GM04504 (cell line): ENCODE measurements at places on chromosomes 4 and X.

GRCh38 chr4:6493658-6494304 is 21.4 kb upstream of the PPP2R2C start:
- no peak for DNase-seq

DNA sequence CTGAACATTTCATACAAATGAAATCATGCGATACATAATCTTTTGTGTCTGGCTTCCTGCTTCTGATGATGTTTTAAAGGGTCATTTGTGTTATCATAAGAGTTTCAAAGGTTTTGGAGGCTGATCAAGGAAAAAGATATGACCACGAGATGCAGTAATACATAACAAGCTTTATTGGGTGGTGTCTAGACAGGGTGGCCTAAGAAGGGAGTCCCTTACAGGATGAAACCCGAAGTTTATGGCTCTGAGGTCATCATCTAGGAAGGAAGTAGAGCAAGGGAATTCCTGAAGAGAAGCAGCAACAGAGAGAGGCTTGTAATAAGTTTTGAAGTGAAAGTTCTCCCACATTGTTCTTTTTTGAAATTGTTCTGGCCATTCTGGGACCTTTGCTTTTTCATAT is 40.8 kb upstream of the SOD3 start:
- no peak for DNase-seq

- DNase-seq, result no peak
These were observed 691 bp downstream of the MAGED1 start for GRCh38 chrX:51893931-51894696.

DNA sequence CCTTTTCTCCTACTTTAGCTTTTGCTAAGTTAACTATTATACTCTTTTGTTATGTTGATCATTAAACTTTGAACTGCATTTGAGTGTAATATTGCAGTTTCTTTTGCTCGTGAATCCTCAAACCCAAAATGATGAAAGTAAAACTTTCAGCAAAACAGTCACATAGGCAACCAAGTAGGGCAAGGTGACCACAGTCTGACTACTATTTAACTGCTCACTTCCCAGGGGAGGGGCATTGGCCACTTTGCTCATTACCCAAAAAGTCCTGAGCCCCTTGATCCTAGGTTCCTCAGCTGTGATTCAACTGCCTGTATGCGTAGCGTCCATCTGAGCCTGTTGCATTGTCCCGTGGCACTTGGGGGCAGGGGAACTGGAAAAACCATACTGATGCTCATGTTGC is 17.0 kb downstream of the RBMX2 start:
- no peak for DNase-seq

GRCh38 chr4:74323663-74324062 is 15.4 kb downstream of the EPGN start:
- DNase-seq, result no peak

GRCh38 chr4:48620093-48620492 is 130.0 kb downstream of the ZAR1 start:
- no peak for DNase-seq

- no peak for DNase-seq
These were observed 27.0 kb downstream of the GPM6A start for GRCh38 chr4:175784986-175785525.

GRCh38 chrX:107718156-107718621 is 57.4 kb downstream of the TSC22D3 start:
- peak; percentile 60 for DNase-seq

DNA sequence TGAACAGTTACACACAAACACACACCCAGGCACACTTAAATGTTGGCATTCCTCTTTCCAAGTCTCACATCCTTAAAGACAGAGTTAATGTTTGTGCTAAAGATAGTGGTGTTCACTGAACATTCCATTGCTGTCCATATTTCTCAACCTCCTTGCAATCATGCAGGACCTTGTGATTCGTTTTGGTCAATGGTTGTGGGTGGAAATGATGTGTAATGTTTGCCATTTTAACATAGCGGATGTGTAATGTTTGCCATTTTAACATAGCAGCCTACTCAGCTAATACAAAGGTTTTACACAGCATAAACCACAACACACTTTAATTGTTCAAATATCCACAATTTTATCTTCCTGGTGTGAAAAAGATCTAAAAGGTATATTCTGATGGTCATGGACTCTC is 93.9 kb downstream of the CEP44 start:
- DNase-seq, result no peak

- no peak for DNase-seq
These were observed 36.2 kb downstream of the ZFP42 start for GRCh38 chr4:188031751-188032150.

DNA sequence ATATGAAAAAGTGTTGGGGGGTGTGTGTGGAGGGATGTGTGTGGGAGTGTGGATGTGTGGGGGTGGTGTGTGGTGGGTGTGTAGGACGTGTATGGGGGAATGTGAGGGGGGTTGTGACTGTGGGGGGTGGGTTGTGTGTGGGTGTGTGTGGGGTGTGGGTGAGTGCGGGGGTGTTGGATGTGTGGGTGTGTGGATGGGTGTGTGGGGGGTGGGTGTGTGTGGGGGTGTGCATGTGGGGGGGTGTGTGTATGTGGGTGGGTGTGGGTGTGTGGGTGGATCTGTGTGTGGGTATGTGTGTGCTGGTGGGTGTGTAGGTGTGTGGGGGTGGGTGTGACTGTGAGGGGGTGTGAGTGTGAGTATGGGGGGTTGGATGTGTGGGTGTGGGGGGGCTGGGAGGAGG is 47.8 kb downstream of the KDR start:
- DNase-seq, result no peak

DNA sequence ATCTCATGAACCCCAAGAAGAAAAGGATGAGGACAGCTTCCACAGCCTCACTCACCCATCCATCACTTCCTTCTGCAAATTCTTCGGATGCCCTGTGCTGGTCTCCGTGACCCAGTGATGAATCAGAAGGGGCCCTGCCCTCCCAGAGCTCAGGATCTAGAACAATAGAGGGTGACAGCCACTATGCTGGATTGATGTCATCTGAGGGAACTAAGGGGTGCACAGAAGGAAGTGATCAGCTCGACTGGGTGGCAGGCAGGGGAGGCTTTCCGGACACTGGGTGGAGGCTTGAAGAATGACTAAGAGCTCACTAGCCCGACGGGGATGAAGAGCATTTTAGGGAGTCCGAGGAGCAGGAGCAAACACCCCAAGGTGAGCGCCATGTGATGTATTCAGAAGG is 1.4 kb upstream of the ZNF185 start:
- no peak for DNase-seq

GRCh38 chrX:138014577-138014976 is 448.6 kb downstream of the ZIC3 start:
- DNase-seq, result no peak

DNA sequence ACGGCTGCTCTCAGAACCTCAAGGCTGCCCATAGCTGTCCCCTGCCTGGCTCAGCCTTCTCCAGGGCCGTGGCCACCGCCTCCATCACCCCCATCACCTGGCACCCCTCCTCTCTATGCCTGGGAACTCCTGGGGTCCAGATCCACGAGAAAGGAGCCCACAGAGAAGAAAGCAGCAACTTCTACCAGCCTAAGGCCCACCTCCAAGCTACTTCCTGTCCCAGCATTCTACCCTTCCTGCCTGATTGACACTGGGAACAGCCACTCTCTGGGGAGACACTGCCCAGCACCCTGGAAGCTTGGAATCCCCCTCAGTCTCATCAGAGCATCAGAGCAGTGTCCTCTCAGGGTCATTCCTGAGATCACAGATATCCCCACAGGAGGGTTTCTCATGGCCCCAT is 36.9 kb upstream of the PROM1 start:
- DNase-seq, result no peak

GRCh38 chr4:186887291-186887700 is 163.6 kb upstream of the FAT1 start:
- DNase-seq, result no peak

DNA sequence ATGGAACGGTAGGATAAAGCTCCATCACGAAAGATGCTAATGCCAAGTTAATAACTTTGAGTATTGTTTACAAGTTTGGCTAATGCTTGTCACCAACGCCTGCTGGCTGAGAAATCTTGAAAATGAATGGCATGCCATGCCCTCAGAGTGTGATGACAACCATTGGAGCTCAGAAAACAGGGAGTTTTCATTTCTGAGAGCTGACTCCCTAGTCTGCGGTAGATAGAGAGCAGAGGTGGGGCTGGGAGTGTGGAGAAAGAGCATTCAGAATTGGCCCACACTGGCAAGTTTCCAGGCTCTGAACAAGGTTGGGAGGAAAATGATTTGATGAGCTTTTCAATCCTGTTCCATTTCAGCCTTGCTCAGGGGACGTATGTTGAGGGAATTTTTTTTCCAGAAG is 183.9 kb downstream of the CPEB2 start:
- DNase-seq, result no peak

GRCh38 chrX:31934842-31935370 is 863.1 kb upstream of the FTHL17 start:
- no peak for DNase-seq

GRCh38 chr4:1795299-1796195 is 2.5 kb downstream of the FGFR3 start:
- no peak for DNase-seq

- no peak for DNase-seq
These were observed 204.7 kb upstream of the GABRA2 start for GRCh38 chr4:46594661-46595060.

DNA sequence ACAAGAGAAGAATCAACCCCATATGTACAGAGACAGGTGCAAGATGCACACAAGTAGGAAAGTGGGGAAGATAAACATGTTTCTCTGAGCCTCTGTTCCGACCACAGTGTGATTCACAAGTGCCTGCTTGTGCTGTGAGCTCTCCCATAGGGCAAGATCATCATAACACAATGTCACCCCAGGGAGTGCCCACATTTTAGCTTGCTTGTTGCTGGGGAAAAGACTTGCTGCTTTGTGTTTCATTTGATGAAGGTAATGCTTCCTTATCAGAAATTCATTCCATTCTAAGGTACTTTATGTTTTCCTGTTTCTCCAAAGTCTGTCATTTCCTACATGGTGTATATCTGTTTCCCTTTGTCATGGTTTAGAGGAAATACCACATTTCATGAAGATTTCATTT is 304.5 kb upstream of the DIPK2B start:
- no peak for DNase-seq

DNA sequence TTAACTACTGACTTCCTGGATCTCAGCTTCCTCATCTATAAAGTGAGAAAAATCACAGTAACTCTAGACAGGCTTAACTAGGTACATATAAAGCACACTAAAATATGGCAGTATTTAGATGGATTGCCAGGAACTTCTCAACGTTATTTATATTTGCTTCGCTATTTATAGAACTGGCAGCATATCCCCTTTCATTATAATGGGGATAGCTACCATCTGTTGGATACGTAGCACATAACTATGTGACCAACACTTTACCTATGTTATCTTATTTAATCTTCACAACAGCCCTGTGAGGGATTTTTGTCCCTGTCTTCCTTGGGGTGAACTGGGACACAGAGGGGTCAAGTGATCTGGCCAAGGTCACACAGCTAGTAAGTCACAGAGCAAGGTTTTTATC is 64.6 kb downstream of the ENPEP start:
- peak; percentile 16 for DNase-seq

- peak; percentile 25 for DNase-seq
These were observed 133.6 kb upstream of the S100G start for GRCh38 chrX:16516232-16516876.

- no peak for DNase-seq
These were observed 6.7 kb downstream of the RAB9A start for GRCh38 chrX:13695601-13696115.

GRCh38 chr4:13484749-13485221 is 645 bp upstream of the RAB28 start:
- DNase-seq, result no peak

DNA sequence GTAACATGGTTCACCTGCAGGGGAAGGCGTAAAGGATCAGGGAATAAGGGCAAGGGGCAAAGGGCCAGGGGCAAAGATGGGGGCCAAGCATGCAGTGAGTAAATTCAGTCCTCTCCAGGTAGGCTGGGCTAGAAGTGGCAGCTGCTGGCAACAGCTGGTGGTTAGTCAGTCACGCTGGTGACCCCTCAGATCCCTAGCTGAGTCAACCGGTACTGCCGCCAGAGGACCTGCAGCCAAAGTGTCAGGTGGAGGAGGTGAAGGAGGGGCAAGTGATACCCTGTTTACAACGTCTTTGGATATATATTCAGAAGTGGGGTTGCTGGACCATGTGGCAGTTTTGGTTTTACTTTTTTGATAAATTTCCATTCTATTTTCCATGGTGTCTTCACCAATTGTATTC is 24.6 kb upstream of the NAP1L2 start:
- no peak for DNase-seq

- peak; percentile 22 for DNase-seq
These were observed 434.9 kb downstream of the PDGFC start for GRCh38 chr4:156536661-156537060.

- peak; percentile 16 for DNase-seq
These were observed 92.3 kb downstream of the REPS2 start for GRCh38 chrX:17038681-17039161.

- no peak for DNase-seq
These were observed 45.2 kb upstream of the DCLK2 start for GRCh38 chr4:150033081-150033480.

DNA sequence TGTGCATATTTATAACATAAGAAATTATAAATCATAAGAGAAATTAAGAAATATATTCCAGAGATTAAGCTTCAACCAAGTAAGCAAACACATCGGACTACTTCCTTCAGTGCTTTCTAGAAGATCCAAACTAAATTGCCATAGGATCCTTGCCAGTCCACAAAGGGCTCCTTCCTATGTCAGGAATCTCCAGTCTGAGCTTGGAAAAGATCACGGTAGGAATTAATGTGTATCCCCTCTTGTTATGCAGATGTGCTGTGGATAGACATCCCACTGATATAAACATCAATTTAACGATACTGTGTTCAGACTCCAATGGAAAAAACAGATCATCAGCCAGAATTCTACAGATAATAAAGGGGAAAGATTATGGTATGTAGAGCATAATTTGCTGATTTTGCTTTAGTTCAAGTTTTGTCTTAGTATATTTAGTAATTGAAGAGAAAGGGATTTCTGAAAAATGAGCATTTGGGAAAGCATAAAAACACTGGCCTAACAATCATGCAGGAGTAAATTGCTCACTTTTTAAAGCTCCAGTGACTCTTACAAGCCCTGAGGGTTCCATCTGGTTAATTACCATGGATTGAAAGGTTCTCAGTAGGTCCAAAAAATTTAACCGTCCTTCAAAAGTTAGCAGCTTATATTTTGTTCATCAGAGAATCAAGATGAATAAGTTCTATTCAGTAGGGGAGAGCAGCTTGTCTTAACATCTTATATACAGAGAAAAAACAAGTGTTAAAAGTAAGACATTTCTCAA is 65.9 kb downstream of the HHIP start:
- DNase-seq, result no peak

DNA sequence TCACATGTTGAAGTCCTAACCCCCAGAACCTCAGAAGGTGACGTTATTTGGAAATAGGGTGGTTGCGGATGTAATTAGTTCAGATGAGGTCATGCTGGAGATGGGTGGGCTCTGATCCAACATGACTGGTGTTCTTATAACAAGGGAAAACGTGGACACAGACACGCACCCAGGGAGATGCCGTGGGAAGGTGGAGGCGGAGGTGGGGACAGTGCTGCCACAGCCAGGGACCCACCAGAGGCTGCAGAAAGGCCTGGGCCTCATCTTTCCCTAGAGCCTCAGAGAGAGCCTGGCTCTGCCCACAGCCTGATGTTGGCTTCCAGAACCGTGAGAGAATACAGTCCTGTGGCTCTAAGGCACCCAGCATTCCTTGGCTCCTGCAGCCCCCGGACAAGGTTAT is 7.9 kb upstream of the HMX1 start:
- DNase-seq, result no peak
